ENCODE measurements at places on chromosomes 3 and 15.

GRCh38 chr3:102614585-102614984, 179.8 kb downstream of the ZPLD1 start:
- DNase-seq: no peak

DNA sequence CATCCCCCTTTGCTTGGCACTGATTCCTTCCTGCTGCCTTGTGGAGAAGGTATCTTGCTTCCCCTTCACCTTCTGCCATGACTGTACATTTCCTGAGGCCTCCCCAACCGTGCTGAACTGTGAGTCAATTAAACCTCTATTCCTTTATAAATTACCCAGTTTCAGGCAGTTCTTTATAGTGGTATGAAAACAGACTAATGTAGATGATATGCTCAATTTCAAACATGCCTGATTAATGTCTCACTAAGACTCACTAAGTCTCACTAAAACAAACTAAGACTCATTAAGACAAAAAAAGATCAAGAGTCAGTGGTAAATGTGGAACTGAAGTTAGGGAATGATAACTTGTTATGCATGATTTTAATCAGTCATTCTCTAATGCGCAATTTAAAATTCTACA, 606.6 kb downstream of the RBMS3 start:
- peak; percentile 1 for DNase-seq

GRCh38 chr3:30084971-30085403, 521.4 kb upstream of the TGFBR2 start:
- DNase-seq: no peak

DNA sequence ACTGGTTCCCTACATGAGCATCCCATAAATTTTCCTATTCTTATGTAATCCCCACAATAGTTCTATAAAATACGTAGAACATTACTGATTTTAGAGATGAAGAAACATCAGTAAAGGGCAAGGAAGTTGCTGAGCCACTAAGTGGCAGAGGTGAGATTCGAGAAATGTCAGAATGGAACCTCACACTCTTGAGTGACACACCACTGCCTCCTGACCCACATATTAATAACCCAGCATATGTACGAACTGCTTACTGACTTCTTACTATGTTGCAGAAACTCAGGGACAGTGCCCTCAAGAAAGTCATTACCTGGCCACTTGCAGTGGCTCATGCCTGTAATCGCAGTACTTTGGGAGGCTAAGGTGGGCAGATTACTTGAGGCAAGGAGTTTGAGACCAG, 1022.4 kb downstream of the FHIT start:
- DNase-seq: no peak

GRCh38 chr3:161851941-161852566, 355.4 kb downstream of the OTOL1 start:
- peak; percentile 51 for DNase-seq

Measured in M059J (cell line).